ENCODE measurements at places on chromosomes 4 and X.

DNA sequence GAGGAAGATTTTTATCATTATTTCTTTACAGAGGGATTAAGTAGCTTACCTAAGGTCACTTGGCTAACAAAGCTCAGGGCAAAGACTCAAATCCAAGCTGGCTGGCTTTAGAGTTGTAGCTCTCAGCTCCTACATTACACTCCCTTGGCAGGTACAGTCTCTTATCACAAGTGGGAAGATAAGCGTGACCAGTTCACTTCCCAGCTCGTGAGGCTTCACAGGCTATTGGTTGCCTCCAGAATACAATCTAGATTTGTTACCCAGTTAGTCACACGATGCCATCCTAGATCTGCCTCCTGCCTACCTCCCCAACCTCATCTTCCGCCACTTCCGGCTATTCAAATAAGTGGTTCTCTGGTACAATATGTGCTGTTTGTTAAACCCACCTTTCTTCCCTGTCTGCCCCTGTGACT lies 3.7 kb downstream of the MMRN1 start:
- DNase-seq: no peak

- DNase-seq: no peak
These were observed 1413.0 kb downstream of the PCDH7 start for GRCh38 chr4:32133141-32133540.

GRCh38 chrX:151543706-151544105 lies 19.8 kb upstream of the PASD1 start:
- DNase-seq: no peak

DNA sequence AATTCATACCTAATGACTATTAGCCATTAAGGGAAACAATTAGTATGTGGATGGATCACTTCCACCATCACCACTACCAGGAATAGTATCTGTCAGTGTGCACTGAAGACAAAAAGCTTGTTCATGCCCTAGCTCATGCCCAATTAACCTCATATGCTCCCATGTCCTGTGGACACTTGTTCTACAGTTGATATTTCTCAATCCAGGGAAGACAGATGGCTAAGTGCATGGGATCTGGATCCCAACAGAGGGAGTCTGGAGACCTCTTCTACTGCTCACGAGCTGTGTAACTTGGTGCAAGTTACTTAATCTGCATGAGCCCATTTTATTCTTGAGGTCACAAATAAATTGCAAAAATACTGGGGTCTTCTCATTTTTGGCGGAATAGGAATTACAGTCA lies 23.7 kb downstream of the AMOT start:
- peak; percentile 13 for DNase-seq

DNA sequence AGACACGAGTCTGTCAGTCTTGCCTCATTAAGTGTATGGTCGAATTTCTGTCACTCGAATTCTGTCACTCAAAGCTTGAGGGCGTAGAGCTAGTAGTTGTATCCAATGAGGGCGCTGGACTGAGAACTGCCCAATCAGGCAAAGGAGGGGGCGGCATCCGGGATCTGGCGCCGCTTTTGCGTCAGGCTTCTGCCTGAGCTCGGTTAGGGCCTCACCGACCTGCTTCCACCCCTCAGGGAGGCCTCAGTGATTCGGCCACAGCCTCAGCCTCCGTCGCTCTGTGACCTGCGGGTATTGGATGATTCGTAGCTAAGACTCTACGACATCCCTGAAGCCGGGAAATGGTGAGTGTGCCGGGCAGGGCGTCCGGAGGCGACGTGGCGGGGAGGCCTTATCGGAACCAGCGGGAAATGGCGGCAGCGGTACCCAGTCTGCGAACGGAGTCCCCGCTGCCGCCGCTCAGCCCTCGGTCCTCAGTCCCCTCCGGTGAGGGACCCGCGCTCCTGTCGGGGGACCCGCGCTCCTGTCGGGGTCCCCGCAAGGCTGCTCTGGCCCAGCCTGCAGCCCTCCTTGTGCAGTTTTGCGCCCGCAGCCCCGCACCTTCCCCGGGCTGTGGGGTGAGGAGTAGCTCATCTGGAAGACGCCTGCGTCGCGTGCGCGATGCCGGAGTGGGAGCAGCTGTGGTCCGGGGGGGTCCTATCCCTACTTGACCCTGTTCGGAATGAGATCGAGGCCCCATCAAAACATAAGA lies 88.3 kb downstream of the ZNF718 start:
- DNase-seq: no peak

GRCh38 chrX:129808158-129808828 lies 28.5 kb downstream of the SASH3 start:
- DNase-seq: no peak

DNA sequence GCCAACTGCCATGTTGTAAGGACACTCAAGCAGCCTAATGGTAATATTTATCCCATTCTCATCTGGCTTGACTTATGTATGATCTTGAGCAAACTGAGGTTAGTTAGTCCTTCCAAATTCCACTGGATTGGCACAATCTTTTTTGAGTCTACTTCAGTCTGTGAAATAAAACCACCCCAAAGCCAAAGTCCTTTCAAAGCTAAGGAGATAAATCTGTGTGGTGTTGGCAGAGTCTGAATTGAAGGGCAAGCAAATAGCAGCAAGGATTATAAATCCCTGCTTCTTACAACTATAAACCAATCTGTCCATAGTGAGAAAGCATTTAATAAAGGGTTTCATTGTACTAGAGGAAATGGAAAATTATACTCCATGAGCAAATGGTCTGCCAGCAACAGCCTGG lies 233.9 kb upstream of the GLRA2 start:
- DNase-seq: no peak

GRCh38 chr4:47198791-47199190 lies 167.4 kb downstream of the GABRB1 start:
- DNase-seq: no peak

DNA sequence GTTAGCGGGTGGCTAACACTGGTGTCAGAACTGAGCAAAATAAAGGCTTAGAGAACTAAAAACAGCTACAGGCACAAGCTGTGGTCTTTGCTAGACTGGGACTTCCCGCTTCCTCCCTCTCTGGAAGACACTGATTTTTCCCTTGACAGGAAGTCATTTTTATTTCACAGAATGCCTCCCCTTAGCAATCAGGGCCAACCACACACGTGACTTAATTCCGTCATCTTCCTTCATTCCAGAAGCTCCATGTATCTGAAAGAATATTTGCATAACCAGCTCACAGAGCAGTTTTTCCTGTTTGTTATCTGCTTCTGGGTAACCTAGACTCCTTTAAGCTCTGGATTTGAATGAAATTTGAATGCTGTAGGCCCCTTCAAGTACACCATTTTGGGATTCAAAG lies 327.5 kb upstream of the FRG1 start:
- no peak for DNase-seq

DNA sequence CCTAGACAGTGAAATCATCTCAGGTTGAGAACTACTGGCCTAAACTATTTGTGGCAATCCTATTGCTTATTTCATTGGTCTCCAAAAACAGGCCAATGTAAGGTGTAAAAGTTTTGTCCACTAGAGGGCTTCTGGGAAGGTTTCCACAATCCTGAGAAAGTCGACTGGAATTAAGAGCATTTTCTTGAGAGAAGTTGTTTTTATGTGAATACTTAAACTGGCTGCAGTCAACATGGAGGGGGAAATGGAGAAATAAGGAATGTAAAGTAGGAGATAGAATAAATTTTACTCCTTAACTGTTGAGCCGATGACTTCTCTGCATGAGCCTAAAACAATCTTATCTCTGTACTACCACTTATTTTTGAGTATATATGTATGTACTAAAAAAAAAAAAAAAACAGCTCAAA lies 11.0 kb upstream of the EIF4E start:
- DNase-seq: peak; percentile 5

- DNase-seq: no peak
These were observed 85.4 kb downstream of the INTS6L start for GRCh38 chrX:135605906-135606305.

DNA sequence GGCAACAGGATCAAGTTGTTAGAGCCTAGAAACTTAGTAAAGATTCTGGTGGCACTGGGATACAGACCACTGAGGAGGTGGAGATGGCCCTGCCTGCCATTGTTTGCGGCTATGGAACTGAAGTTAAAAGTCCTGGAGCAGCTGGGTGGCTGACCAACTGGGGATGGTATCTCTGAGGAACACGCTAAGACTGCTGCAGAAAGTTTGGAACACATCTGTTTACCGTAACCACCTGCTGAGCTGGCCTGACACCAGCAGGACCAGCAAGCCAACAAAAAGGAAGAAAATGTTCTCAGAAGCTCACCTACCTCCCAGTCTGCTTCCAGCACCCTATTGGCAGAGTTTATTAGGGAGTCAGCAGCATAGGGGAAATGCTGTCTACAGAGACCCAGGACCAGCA lies 17.4 kb upstream of the PACRGL start:
- DNase-seq: no peak

DNA sequence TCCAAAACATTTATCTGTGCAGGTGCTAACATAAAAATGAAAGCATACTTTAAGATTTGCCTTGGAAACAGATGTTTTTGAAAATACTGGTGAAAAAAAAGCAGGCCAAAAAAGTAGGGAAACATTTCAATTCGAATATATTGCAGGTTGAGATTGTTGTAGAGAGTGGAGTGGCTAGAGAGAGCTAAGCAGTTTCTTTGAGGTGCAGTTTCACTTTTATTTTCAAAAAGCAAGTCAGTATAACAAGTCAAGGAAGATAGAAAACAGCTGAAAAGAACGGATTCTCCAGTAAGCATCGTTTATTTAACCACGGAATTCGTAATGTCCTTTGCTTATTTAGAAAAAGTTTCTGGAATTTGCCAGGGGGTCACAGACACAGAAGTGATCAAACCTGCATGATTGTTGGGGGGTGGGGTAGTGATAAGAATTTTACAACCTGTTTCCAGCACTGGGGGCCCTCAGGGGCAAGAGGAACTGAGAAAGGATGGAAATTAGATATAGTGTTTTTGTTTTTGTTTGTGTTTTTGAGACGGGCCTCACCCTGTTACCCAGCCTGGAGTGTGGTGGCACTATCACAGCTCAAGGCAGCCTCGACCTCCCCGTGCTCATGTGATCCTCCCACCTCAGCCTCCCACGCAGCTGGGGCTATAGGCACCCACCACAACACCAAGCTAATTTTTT lies 175.0 kb downstream of the TENM3 start:
- DNase-seq: no peak

- DNase-seq: no peak
These were observed 38.3 kb downstream of the SYTL5 start for GRCh38 chrX:38044701-38045100.

- no peak for DNase-seq
These were observed at the start of gene DGKK for GRCh38 chrX:50470103-50471031. Gene DGKK (minus strand): TSS chrX:50470825. CDS start chrX:50470678, 147 bp downstream.

- peak; percentile 78 for DNase-seq
These were observed 772 bp upstream of the WNK3 start for GRCh38 chrX:54358424-54359211.

- no peak for DNase-seq
These were observed 142.9 kb downstream of the BCOR start for GRCh38 chrX:39954851-39955250.

DNA sequence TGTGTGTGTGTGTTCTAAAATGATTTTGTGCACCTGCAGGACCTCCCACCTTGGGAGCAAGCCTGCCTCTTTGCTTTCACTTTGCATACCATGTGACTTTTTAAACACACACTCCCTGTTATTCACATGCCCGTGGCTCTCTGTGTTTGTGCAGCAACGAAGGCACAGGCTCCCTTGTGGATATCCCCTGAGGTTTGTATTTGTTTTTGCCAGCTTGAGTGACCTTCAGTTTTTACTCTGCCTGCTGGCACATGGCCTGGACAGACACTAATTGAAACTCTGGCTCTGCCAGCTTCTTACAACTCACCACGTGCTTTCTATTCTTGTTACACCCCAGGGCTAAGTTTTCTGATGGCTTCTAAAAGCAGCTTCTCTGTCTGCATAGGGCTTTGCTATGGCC lies 885.8 kb downstream of the SH3BGRL start:
- DNase-seq: no peak

- no peak for DNase-seq
These were observed 882 bp downstream of the MRFAP1 start for GRCh38 chr4:6641164-6641970.

DNA sequence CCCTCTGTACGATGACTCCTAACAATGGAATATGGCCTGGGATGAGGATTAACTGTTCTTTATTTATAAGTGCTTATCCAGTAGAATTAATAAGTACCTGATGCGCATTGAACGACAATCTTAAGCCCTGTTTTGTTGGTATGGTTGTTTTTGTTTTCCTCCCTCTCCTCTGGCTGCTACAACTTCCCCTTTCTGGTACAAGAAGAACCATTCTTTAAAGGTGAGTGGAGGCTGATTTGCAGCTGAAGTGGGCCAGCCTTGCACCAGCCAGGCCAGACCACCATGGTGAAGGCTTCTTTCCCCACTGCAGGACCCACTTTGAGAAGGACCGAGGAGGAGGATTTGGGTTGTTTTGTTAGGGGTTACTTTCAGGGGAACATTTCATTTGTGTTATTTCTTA lies 113.3 kb downstream of the PARM1 start:
- no peak for DNase-seq

- DNase-seq: no peak
These were observed 110.9 kb downstream of the FBXW7 start for GRCh38 chr4:152424977-152425376.

- no peak for DNase-seq
These were observed 74.8 kb downstream of the HTRA3 start for GRCh38 chr4:8344377-8344776.

- DNase-seq: no peak
These were observed 1606.4 kb upstream of the TENM3 start for GRCh38 chr4:180636696-180637404.

DNA sequence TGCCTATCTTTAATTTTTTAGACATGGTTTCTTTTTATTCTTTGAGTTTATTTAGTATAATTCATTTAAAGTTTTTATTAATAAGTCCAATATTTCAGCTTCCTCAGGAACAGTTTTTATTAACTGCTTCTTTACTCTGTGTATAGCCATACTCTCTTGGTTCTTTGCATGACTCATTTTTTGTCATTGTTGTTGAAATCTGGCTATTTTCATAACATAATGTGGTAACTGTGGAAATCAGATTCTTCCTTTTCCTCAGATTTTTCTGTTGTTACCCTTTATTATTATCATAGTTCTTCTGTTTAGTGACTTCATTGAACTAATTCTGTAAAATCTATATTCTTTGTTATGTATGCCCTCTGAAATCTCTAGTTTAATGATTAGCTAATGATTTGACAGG lies 124.9 kb upstream of the CYSLTR1 start:
- no peak for DNase-seq

GRCh38 chrX:136055651-136056221 lies 70.5 kb downstream of the SLC9A6 start:
- DNase-seq: no peak

DNA sequence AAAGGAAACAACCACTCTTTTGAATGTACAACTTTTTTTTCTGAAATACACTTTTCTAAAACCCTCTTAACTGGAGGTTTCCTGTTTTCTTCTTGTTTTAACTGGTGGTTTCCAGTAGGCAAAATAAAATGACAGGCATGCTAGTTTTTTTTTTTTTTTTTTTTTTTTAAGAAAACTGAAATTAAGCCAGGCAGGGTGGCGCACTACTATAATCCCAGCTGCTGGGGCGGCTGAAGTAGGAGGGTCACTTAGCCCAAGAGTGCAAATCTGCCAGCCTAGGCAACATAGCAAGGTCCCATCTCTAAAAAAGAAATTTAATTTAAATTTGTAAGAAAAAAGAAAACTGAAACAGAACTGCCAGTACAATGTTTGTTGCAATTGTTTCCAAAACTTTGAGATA lies 44.0 kb downstream of the TMEM144 start:
- no peak for DNase-seq

GRCh38 chrX:54066841-54067240 lies 22.6 kb upstream of the PHF8 start:
- DNase-seq: no peak

- no peak for DNase-seq
These were observed 1.4 kb downstream of the ADGRA3 start for GRCh38 chr4:22514481-22514880.

All from NCI-H2171 (cell line).